ENCODE measurements at places on chromosomes 2 and 18.

GRCh38 chr18:23735021-23735464 lies 45.8 kb downstream of the LAMA3 start:
- DNase-seq, result no peak

GRCh38 chr2:200484934-200485333 lies 24.9 kb downstream of the KCTD18 start:
- no peak for DNase-seq

DNA sequence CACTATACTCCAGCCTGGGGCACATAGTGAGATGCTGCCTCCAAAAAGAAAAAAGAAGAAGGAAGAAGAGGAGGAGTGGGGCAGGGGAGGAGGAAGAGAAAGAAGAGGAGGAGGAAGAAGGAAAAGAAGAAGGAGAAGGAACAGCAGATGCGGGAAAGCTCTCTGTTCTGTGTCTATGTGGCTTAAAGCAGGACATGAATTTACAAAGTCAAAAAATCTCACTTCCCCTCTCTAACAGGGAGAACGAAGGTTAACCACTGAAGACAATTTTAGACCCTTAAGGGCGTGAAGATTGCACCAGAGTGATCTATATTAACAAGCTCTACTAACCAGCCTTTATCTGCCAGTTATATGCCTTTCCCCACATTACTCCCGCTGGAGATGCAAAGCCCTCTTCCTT lies 258.9 kb downstream of the METTL4 start:
- no peak for DNase-seq

- no peak for DNase-seq
These were observed 5.4 kb downstream of the SIX2 start for GRCh38 chr2:45003579-45004551.

Data from mesothelial cell of epicardium (in vitro differentiated cells).